Activated T-helper 1 cell treated with anti-CD3 and anti-CD28 coated beads, Interleukin-2, amount 50 U/mL, for 16 hours (primary cell): ENCODE measurements at places on chromosomes 2 and 18.
A peak's percentile ranks its signal among the peaks of the same experiment; 100 is the strongest.

- no peak for DNase-seq
These were observed 8.6 kb upstream of the AGPS start for GRCh38 chr2:177383935-177384334.

DNA sequence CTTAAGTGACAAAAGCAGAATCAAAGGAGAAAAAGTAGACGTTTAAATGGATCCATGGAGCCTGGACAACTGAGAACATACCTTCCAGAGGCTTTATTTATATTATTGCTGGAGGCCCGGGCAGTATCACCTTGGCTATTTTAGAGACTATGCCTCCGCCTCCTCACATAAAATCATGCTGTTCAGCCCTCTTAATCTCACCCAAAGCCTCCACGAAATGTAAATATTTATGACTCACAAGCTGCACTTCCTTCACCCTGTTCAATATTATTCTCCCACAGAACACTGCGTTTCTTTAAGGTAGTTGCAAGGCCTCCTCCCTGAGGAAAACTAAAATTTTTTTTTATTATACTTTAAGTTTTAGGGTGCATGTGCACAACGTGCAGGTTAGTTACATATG lies 478.6 kb upstream of the ACVR2A start:
- DNase-seq = no peak

DNA sequence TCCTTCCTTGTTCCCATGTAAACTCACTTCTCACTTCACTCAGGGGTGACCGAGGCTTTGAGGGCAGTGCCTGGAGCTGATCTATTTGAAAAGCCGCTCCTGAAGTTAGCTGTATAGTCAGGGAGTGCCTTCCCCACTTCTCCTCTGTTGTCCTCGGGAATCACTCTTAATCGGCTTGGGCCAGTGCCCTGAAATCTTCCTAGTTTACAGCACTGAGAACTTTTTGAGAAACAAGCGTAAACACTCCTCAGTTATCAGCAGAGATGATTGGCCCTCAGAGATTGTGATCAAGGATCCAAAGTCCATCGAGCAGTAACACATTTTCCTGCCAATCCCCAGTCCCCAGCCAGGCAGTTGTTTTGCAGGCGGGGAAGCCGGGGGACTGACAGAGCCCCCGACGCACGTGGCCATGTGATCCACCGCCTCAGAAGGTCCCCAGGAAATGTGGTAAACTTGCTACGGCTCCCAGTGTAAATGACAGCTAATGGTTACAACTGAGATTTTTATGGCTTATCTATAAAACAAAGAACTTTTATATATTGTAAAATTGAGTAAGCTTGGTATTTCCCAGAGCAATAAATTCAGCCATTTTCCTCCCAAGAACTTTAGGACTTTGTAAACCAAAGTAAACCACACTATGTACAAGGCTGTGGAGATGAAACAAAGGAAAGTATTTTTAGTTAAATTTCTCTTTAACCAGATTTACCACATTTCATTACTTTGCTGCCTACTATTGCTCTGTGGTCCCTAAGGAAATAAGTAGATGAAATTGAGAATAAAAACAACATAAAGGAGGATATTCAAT lies 53.5 kb downstream of the C18orf63 start:
- DNase-seq = no peak

DNA sequence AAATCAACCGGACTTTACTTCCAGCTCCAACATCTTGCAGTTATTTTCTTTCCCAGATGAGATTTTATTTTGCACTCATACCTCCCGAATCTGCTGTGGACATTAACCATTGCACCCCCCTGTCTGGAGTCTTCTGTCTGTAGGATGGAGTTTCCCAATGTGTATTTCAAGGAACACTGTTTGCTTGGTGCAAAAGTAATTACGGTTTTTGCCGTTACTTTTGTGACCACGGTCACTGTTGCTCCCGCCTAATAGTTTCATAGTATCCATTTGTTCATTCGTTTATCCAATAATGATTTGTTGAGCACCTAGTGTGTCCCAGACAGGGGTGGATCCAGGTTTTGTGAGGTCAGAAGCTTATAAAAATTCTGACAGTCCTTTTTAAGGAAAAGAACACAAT lies 90.3 kb upstream of the BCL11A start:
- no peak for DNase-seq

GRCh38 chr2:102365763-102366162 lies 10.2 kb downstream of the IL18R1 start:
- no peak for DNase-seq

- peak; percentile 42 for DNase-seq
These were observed 378.5 kb upstream of the ID2 start for GRCh38 chr2:8303322-8303832.

DNA sequence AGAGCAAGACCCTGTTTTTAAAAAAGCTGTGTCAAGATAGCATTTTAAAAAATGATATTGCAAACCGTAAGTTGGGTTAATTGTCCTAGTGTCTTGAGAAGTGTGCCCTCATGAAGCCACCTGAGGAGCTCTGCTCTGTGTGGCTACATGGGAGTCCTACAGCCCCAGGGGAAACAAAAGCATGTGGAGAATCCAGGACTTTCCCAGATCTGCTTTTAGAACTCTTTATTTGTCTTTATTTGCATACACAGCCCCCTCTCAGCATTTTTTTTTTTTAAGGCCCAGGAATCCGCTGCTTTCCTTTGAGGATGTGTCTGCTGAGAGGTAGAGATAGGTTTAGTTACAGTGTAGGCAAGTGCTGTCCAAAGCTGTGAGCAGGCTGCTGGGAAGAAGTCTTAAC lies 219.2 kb downstream of the FHOD3 start:
- DNase-seq = no peak

DNA sequence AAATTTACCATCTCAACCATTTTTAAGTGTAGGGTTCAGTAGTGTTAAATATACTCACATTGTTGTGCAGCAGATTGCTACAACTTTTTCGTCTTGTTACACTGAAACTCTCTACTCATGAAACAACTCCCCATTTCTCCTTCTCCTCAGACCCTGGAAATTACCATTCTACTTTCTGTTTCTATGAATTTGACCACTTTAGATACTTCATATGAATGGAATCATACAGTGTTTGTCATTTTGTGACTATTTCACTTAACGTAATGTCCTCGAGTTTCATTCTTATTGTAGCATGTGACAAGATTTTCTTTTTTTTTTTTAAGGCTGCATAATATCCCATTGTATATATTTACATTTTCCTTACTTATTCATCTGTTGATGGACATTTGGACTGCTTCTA lies 203.8 kb downstream of the PLCL1 start:
- no peak for DNase-seq

DNA sequence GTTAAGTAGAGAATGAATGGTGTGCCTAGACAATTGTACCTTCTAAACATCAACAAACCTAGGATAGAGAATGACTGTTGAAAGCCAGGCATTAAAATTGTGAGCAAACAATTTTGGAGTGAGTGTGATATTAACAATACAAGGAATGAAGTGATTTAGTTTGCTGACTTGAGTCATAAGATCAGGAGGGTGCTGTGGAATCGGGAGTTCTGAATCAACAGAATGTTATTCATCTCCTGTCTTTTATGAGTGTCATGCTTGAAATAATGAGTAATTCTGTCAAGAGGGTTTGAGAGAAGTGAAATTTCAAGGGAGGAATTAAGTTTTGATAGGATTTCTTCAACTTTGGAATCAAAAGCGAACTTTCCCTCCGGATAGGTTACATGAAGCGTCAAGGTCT lies 214.4 kb upstream of the DSEL start:
- DNase-seq = no peak

DNA sequence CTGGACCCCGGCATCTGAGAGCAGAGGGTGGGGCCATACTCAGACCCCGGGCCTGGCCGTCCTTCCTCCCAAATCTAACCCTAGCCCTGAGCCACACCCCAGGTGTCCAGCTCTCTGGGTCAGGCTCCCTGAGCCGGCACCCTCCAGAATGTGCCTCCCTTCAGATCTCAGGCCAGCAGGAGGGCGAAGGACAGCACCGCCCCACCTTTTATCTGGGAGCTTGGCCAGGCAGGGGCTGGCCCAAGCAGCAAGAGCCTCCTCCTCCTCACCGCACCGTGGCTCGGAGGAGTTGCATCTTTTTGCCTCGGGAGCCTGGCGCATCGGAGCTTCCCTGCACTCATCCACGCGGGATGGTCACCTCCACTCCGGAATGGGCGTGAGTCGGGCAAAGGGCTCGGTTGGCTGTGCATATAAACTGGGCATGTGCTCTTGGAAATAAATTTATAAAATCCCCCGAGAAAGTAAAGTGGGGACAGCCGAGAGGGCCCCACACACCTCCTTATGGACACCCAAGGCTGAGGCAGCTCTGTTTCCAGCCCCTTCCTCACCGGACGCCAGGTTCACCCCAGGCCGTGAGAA lies 69.1 kb upstream of the CTDP1 start:
- no peak for DNase-seq

- no peak for DNase-seq
These were observed 89.1 kb upstream of the NOSTRIN start for GRCh38 chr2:168713325-168713724.

DNA sequence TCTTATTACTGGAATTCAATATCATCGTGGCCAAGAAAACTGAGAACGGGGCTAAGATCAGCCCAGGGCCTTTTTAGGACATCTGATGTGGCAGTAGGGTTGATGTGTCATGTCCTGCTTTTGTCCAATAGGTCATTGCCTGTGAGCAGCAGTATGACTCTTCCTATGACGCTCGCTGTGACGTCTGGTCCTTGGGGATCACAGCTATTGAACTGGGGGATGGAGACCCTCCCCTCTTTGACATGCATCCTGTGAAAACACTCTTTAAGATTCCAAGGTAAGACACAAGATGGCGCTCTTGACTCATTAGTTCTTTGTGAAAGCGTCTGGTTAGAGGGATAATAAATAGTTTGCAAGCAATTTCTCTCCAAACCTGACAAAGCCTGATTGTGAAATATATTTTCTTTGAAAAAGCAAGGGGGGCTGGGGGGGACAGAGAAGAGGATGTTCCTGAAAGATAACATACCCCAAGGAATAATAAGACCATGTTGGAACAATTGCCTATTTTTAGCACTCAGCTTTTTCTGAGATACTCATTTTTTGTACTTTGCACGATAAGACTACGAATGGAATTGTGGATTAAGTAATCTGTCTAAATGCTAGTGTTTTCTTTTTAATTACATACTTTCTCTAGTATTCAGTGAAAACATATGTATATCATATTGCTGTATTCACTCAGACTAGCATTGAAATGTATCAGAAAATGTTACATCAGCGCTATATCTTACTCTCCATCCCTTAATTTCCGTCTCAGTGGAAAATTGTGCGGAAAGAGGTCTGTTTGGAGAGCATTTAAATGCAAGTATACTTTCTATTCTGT lies 58.1 kb downstream of the MYO3B start:
- no peak for DNase-seq

DNA sequence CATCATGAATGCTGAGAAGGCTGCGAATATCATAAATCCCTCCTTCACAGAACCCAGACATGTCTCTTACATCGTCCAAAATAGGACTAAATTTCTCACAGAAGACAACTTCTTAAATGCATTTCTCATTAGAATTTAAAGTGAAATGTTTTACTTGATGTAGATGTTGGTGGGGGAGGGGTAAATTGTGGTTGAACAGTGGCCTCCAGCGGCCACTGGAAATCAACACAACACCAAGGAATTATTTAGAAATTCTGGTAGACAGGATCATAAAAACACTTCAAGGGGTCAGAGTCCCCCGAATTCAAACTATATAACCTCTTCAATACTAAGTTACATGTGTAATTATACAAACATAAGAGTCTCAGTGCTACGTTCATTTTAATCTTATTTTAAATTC lies 135.9 kb downstream of the ABCA12 start:
- DNase-seq = no peak

DNA sequence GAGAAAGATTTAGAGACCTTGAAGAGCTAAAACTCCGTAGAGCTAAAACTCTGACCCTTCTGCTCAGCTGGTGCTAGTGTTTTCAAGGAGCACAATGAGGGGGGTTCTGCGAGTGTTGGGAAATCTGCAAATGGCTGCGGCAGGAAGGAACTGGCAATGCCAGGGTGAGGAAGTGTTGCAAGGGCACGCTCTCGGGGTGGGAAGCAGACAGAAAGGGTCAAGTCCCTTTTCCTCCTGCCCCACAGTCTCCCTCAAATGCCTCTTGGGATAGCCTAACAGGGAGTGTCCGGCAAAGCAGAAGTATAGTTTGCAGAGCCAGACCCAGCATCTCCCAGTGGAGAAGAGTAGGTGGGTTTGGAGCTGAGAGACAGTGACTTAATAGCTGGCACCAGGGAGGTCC lies 60.5 kb downstream of the NCAPH start:
- DNase-seq = no peak

DNA sequence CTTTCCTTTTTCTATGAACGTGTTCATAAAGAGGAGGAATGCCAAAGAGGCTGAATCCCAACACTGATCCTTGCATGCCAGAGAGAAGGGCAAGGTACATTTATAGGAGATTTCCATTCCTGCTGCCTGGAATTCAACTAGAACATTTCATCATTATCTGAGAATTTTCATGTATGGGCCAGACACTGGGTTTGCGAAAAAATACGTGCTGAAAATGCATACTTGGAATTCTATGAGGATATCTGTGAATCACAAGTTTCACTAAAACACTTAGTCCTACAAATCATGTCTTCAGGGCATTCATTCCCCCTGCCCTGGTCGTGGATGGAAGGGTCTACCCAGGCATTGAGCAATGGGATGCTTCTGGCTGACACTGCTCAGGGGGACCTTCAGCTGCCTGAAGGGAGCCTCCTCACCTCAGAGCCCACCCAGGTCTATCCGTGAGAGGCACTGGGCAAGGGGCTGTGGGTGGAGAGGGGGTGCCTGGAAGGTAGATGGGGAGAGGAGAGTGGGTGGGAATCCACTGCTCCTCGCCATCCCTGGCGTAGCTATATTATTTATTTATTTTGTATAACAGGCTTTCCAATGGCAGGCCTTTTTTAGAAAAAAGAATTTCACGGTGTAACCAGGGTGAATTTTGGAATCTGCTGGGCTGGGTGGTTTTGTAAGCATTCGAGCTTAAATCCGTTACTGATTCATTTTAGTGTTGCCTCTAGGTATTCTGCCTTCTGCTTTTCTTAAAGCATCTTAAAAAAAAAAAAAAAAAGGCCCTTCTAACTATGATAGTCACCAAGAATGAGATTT lies 560.6 kb upstream of the ID2 start:
- no peak for DNase-seq

- no peak for DNase-seq
These were observed 93.6 kb upstream of the HNMT start for GRCh38 chr2:137870682-137871081.

DNA sequence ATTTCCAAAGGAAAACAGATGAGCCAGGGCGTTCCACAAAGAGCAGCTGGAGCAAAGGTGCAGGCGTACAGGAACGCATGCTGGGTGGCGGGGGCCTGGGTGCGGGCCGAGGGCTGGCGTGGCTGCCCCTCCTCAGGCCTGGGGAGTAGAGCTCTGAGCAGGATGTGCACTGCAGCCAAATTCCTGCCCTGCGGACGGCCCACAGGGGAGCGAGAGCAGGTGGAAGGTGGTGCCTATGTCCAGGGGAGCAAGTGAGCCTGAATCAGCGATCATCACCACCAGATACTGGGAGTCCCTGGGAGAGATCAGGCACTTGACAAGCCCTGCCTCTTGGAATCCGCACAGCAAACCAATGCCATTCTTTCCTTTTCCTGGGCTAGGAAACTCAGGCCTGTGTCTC lies 106.3 kb downstream of the GBX2 start:
- no peak for DNase-seq
